Activated T-helper 1 cell treated with anti-CD3 and anti-CD28 coated beads, Interleukin-12 subunit alpha, Interleukin-12 subunit beta, Interleukin-2, Interleukin-4 antibody, amounts not matched to agents 30 ng/mL and 10 ng/mL and 1 ng/mL, durations not matched to agents 14 hours and 24 hours and 36 hours (primary cell): ENCODE measurements at places on chromosomes 5 and 9. TPM values are rescaled to one million over a fixed set of nuclear protein-coding genes. Genes with fewer than 3 reads are reported as not detected.

C5orf52 gene
- 0.39 TPM in 1 of 2 replicates, not detected in the other for total RNA-seq

DNA sequence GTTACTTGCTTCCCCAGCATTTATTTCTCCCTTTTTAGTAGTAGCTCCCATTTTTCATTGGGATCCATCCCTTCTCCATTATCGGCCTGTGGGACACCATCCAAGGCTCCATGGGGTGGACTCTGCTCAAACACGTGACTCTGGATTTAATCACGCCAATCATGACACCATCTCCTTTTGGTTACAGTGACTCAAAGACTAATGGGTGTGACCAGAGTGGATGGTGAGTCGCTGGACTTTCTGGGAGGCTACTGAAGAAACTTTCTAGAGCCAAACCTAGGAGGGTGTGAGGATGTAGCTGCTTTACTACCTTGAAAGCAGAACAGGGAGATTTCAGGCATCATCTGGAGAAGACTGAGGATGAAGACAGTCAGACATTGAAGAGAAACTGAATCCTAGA lies 93.1 kb downstream of the PJA2 start:
- no peak for DNase-seq

NIPAL4 gene
- 2.2 and 2.3 TPM in 2 replicates for total RNA-seq

GRCh38 chr5:69238760-69239251 lies 4.1 kb downstream of the CDK7 start:
- no peak for DNase-seq

FLT4 gene
- 0.86 and 1.8 TPM in 2 replicates for total RNA-seq

GRCh38 chr9:35798658-35799374 lies 7.4 kb downstream of the NPR2 start:
- DNase-seq = no peak
